ENCODE measurements at places on chromosomes 3 and 15.

DNA sequence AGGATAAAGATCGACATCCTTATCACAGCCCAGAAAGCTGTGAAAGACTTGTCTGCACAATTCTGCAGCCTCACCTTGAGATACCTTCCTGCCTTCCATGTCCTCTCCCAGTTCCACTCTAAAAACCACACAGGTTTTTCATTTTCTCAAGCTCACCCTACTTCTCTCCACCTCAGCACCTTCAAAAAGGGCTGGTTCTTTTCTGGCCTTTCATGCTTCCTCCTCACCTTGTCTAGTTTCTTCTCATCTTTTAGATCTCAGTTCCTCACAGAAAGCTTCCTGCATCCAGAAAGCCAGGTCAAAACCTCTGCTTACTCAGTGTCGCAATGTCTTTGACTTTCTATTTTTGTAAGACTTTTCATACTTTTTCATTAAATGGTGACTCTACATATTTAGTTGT lies 140.2 kb upstream of the STT3B start:
- DNase-seq, result no peak

- no peak for DNase-seq
Measured at GRCh38 chr15:60353245-60353920, 44.4 kb downstream of the ANXA2 start.

GRCh38 chr3:157129803-157130466 lies 30.0 kb downstream of the CCNL1 start:
- DNase-seq, result no peak

GRCh38 chr3:52333869-52334557 lies 17.9 kb downstream of the DNAH1 start:
- DNase-seq, result no peak

DNA sequence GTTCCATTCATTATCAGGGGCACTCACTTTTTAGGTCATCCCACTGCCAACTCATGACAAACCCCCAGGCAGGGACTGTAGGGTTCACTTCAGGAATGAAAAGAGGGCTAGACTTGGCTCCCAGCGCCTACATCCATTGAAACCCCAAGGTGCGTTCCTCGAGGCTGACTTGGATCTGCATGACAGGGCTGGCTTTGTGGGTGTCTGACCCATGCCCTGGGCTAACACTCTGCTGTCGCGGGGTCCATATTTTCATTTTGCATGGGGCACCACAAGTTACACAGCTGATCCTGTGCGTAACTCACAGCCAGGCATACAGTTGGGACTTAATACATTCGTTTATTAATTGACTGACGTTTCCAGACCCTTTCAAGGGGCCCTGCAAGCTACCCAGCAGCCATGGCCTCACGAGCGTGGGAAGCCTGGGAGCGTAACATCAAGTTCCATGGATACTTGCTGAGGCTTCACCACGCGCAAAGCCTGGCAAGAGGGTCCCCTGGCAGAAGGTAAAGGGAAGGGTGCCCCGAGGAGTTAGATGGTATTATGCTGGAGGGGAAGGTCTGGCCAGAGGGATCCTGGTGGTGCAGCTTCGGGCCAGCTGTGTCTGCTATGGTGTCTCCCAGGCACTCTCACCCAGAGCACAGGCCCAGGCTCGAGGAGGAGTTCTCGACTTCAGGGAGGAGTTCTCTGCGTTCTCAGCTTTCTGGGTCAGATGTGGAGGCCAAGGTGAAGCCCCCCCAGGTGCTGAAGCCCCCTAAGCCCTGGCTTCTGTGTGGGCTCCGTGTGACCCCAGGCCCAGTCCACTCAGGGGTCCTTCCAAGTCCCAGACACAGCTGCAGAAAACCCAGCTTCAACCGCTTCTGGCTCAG lies 85.4 kb downstream of the ADAMTS17 start:
- no peak for DNase-seq

- DNase-seq, result no peak
Measured at GRCh38 chr3:25424614-25425013, 3.4 kb upstream of the RARB start.

DNA sequence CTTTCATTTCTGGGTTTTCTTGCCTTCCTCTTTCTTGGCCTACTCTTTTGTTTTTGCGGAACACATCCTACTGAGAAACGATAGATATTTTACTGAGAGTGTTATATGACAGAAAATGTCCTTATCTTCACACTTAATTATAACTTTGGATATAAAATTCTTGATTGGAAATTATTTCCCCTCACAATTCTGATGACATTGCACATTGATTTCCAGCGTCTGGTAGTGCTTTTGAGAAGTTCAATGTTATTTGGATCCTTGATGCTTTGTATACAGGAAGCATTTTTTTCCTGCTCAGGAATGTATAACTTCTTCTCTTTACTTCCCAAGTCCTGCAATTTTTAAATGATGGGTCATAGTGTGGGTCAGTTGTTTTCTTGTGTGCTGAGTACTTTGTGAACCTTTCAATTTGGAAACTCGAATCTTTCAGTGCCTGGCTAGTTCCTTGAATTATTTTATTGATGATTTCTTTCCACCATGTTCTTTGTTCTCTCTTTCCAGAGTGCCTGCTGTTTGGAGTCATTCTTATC lies 183.9 kb downstream of the PDCD6IP start:
- DNase-seq, result no peak

- DNase-seq, result no peak
Measured at GRCh38 chr3:189664311-189664710, 33.1 kb downstream of the TP63 start.

Measured in activated naive CD4-positive, alpha-beta T cell treated with anti-CD3 and anti-CD28 coated beads, Interleukin-2, amount 50 U/mL, for 16 hours (primary cell).